ENCODE measurements at places on chromosomes 4 and X.

DNA sequence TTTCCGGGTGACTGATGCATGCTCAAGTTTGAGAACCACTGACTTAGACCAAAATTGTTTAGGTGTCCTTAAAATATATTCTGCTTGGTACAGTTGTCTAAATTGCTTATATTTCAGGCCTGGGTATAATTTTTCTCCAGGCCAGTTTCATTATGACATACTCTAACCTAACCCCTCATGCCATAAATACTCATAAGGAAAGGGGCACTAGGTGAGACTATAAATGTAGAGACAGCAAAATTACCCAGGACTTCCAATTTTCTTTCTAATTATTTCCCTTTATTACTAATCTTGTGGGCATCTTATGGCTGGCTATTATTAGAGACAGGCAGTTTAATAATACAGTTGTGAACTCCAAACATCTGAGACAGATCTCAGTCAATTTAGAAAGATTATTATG is 150.2 kb downstream of the RRAGB start:
- DNase-seq: no peak

DNA sequence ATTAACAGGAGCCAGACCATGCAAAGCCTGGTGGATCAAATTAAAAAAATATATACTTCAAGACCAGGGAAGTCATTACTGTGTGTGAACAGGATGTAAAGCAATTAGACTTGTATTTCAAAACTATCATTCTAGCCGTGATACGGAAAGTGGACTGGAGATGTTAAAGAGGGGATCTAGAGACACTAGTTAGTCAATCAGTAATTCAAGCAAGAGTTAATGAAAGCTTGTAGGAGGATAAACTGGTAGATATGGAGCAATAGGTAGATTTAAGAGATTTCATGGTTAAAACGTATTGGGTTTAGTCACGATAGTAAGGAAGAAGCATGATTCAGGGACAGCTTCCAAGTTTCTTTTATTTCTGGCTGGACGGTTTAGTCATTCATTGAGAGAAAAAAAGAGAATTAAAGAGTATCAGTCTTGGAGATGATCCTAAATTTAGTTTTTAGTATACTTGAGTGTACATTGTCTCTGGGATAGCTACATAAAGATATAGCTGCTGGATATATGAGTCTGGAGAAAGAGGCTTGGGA is 3.9 kb downstream of the MAD2L1 start:
- no peak for DNase-seq

- DNase-seq: no peak
Observed at GRCh38 chr4:117783716-117784115, 250.6 kb upstream of the NDST3 start.

- DNase-seq: no peak
Observed at GRCh38 chr4:74474345-74475090, 29.6 kb downstream of the AREG start.

DNA sequence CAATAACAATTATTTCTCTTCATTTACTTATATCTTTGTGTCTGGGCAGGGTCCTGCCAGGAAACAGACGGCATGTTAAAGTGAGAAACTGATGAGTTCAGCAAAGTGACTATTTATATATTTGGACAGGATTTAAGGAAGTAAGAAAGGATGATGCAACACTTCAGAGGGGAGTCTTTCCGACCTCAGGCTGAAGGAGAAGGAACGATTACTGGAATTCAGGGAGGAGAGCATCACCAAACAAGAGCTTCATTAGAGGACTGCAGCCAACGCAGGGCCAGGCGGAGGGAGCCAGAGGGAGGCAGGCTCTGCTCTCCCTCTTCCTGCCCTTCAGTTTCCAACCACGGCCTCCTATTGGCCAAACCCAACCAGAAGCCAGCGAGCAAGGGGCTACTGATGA is 1.5 kb upstream of the TLR7 start:
- DNase-seq: no peak

- DNase-seq: no peak
Observed at GRCh38 chr4:7322166-7322991, 112.4 kb downstream of the PSAPL1 start.

- no peak for DNase-seq
Observed at GRCh38 chr4:1991596-1992434, 17.0 kb downstream of the NELFA start.

GRCh38 chr4:81431971-81432370 is 39.7 kb downstream of the RASGEF1B start:
- DNase-seq: no peak

DNA sequence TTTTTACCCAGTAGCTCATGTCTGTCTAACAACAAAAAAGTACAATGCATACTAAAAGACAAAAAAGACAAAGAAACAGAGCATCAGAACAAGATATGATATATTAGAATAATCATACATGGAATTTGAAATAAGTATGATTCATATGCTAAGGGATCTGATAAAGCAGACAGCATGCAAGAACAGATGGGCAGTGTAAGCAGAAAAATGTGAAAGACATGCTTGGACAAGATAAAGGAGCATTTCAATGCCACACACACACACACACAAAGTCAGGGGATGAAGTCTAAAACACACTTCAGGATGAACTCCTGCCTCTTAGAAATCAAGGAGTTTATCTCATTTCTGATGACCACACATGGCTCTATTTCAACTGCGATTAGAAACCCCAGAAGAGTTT is 649.6 kb upstream of the NDST4 start:
- DNase-seq: no peak

- no peak for DNase-seq
Observed at GRCh38 chr4:518569-519083, 19.6 kb downstream of the PIGG start.

DNA sequence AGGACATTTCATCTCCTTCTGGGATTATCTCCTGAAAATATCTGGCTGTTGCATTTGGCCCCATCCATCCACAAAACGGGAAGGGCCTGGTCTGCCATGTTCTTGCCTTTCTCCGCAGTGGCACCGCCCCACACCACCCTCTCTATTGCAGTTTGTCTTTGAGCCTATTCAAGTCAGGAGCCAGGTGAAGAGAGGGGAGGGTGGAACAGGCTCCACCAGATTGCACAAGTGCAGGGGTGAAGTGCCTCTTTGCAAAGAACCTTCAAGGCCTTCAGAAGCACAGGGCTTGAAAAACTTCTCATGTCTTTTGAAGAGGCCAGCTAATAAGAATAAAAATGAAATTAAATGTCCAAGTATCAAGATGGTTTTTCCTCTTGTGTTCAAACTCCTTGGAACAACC is 28.7 kb downstream of the RS1 start:
- no peak for DNase-seq

- DNase-seq: no peak
Observed at GRCh38 chr4:14428125-14428524, 574.2 kb upstream of the CPEB2 start.

DNA sequence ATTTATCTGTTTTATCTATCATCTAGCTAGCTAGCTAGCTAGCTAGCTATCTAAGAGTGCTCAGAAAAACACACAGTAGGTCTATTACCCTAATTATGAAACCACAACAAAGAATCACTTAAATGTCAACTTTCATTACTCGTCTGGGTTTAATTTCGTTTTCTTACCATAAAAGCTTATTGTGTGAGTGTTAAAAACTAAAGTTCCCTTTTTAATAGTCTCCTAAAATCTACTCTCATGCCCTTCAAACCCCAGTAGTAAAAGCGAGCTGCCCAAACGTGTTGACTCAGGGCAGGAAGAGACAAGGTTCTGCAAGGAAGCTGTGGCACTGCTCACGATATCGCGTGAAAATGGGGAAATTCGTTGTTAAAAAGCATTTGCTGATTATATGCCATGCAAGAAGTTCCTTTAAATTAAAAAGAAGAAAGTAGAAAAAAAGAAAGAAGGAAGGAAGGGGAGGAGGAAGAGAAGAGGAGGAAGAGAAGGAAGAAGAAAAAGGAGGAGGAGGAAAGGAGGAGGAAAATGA is 595 bp downstream of the MBNL3 start:
- peak; percentile 44 for DNase-seq

DNA sequence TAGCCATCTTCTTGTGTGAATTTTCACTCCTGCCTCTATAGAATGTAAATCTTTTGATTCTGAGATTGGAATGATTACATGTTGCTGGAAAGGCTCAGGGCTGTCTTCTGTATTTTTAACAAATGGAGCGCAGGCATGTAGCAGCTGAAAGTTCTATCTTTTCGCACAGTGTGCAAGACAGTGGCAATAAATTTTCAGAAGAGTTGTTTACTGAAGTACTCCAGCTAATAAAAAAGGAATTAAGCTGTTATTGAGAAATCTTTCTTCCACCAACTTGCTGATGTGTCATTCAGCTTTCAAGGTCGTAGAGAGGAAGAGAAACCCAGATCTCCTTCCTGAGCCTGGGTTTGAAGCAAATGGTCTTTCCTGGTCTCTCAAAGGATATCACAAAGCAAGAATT is 122.0 kb upstream of the PUDP start:
- DNase-seq: no peak

DNA sequence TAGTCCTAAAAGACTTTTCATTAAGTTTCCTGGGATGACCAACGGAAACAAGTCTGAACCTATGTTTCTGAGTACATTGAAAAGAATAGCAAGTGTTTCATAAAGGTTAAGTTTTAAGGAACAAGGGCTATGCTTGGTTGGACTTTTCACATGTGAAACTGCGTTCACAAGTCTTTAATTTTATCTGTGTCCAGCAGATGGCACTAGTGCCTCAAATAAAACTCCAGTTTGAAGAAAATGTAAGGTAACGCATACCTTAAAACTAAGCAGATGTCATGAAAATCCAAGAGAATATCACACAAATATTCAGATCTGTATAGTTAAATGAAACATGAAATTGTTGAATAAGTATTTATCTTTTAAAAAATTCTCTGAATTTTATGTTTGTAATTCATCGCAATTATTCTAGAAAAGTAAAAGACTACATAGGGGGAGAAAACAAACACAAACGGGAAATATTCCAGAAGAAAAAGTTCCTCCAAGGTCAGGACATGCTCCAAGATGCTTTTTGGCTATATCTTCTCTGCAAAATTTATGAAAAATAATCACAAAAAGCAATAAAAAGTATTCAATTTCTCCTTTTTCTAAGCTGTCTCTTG is 89.6 kb upstream of the MAD2L1 start:
- peak; percentile 39 for DNase-seq

- peak; percentile 2 for DNase-seq
Observed at GRCh38 chr4:80587871-80588385, 252.4 kb downstream of the CFAP299 start.

DNA sequence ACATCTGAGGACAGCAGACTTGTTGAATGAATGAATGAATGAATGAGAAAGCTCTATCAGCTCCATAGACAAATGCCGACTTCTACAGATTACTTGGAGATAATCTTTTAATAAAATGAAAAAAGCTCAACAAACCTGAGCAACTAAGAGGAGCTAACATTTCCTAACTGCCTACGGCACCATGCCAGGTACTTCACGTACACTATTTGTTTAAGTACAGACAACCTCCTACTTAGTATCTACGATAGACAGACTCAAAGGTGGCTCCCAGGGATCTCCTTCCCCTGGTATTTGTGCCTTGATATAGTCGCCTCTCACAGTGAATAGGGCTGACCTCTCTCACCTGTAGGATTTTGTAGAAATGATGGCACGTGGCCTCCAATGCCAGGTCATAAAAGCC is 412.2 kb upstream of the FAT1 start:
- DNase-seq: no peak

DNA sequence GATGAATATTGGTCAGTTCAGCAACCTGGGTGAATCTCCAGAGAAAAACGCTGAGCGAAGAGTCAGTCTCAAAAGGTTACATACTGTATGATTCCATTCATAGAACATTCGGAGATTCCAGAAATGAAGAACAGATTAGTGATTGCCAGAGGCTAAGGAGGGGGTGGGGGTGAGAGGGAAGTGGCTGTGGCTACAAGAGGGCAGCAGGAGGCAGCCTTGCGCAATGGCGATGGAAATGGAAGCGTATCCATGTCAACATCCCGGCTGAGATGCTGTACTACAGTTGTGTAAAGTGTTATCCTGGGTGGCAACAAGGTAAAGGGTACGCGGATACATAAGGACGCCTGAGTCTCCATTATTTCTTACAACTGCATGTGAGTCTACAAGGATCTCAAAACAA is 18.0 kb downstream of the LYAR start:
- no peak for DNase-seq

DNA sequence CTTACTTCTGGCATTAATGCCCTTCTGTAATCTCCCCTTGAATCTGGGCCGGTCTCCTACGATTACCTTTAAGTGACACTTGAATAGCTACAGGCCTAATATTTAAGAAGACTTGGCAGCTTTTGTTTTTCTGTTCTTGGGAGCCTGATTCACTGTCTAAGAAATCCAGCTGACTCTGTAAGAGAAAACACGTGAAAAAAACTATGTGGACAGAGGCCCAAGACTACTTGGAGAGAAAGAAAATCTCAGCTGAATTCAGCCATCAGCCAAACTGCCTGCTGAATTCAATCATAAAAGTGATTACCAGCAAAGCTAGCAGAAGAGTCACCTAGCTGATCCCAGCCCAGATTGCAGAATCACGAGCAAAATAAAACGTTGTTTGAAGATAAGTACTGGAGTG is 521.2 kb downstream of the MID1IP1 start:
- no peak for DNase-seq

DNA sequence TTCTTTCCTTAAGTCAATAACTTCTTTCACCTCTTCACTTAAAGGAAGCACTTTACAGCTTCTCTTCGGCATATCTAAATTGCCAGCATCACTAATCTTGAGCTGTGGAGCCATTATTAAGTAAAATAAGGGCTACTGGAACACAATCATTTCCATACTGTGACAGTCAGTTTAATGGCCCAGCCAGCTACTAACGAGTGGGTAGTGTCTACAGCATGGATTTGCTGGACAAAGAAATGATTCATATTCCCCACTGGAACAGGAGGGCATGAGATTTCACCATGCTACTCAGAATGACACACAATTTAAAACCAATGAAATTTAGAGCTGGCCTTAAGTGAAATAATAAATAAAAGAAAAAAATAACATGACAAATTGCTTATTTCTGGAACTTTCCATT is 72.1 kb downstream of the DDIT4L start:
- DNase-seq: no peak

DNA sequence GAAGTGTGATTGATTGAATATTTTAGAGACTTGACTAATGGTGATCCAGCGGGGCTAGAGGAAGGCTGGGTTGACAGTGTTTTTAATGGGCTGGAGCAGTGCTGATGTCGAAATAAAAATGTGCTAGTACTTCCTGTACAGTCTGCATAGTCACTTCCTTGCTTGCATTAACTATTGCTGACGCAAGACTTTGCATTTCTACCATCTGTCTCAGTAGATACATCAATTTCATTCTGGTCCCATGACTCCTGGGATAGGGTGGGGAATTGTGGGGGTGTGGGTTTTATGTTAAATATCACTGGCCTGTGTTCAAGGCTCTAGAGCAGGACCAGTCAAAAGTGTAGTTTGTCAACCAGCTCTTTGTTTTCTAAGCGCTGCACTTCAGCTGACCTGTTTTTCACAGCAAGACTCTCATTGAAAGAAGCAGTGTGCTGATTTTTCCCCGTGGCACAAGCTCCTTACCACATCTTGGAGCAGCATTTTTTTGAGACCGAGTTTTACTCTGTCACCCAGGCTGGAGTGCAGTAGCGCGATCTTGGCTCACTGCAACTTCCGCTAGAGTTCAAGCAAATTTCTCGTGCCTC is 35.2 kb upstream of the PHEX start:
- no peak for DNase-seq
